ENCODE measurements at places on chromosomes 4 and X. TPM values are rescaled to one million over a fixed set of nuclear protein-coding genes. Genes with fewer than 3 reads are reported as not detected.

Gene OTC
- not detected for total RNA-seq

Gene PAGE2
- not detected for total RNA-seq

Gene PAGE5
- not detected for total RNA-seq

Gene ZNF157
- not detected for total RNA-seq

Gene SLITRK2
- not detected for total RNA-seq

Gene TLR10
- total RNA-seq, result not detected

Gene GAGE12C
- total RNA-seq, result not detected

Gene C4orf36
- total RNA-seq, result 1.1 TPM

Gene GABRE
- 27.3 TPM for total RNA-seq

Gene COX18
- total RNA-seq, result 6.4 TPM

Gene KCND1
- 1.1 TPM for total RNA-seq

Gene DRP2
- total RNA-seq, result 0.06 TPM

Gene EPGN
- total RNA-seq, result not detected

All from A549 treated with GW870086 at 1 μM for 4 hours (cell line).